ENCODE measurements at places on chromosomes 16 and 17. TPM values are rescaled to one million over a fixed set of nuclear protein-coding genes. Genes with fewer than 3 reads are reported as not detected.

HBA2 gene
- not detected for total RNA-seq

DUXB gene
- total RNA-seq: not detected

PRCD gene
- total RNA-seq: 4.1 TPM

CA10 gene
- not detected for total RNA-seq

BTBD17 gene
- not detected for total RNA-seq

OTOP3 gene
- not detected for total RNA-seq

HAPSTR1 gene
- total RNA-seq: 59.6 TPM

NKIRAS2 gene
- 26.0 TPM for total RNA-seq

EFCAB3 gene
- not detected for total RNA-seq

PMFBP1 gene
- total RNA-seq: 0.78 TPM

CCL17 gene
- not detected for total RNA-seq

CD300LB gene
- total RNA-seq: not detected
